ENCODE measurements at places on chromosomes 7 and 10.

DNA sequence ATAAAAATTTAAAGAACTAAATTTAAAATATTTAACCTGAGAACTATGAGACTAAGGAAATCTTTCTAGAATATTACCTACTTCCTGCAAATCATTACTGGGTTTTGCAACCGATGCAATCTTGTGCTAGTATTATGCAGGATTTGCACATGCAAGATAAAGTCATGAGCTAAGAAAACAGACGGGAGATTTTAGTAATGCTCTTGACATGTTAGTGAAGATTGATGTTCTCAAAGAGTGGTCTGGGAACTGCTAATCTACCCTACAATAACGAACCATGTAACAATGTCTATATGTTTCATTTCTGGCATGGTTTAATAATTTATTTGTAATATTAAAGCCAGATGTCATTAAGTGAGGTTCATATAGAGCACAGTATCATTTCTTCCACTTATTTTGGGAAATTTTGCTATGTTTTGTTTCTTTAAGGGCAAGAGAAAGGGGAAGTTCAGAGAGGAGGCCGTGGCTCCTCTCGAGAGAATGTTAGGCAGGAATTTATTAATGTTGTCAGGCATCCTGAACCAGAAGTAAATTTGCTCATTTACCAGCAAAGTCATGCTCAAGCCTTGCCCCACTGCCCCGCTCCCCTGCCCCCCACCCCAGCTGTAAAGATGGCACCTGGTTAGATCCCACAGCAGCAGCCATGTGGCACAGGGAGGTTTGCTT lies 22.8 kb downstream of the LRRC17 start:
- no peak for DNase-seq

GRCh38 chr10:74035303-74035702 lies 37.4 kb downstream of the VCL start:
- no peak for DNase-seq

DNA sequence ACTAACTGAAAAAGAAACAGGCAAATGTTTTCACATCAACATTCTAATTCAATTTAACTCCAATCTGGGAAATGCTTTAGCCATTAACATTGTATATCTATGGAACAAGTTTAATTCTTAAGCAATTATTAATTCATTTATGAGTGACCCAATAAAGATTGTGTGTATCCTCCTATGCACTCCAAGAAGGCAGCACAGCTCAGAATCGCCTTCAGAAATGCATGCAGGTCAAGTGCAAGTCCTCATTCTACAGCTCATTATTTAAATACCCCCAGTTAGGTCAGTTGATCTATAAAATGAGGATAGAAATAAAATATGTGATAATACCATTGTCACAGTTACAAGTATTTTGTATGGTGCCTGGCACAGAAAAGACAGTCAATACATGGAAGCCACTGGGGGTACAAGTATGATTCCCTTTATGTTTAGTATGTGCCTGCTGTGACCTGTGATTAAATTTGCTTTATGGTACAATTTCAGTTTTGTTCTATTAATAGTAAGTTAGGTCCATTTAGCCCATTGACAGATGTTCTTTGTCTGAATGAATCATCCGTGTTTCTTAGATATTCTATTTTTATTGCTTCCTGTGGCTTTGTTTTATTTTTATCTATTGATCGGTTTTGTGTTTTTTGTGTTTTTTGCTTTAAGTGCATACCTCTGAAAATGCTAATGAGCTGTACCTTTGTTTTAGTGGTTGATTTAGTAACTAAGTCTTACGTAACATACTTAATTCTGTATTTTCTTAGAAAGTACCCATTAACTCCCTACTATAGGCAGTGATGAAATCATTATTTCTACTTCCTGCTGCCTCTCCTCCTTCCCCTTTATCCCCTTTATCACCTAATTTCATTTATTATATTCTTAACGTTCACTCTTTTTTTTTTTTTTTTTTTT lies 42.8 kb downstream of the CPXM2 start:
- DNase-seq, result no peak

GRCh38 chr10:63866747-63867140 lies 345.5 kb downstream of the REEP3 start:
- no peak for DNase-seq

DNA sequence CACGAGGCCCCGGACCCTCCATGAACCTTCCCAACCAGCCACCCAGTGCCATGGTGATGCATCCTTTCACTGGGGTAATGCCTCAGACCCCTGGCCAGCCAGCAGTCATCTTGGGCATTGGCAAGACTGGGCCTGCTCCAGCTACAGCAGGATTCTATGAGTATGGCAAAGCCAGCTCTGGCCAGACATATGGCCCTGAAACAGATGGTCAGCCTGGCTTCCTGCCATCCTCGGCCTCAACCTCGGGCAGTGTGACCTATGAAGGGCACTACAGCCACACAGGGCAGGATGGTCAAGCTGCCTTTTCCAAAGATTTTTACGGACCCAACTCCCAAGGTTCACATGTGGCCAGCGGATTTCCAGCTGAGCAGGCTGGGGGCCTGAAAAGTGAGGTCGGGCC lies 90.6 kb upstream of the PDCD4 start:
- DNase-seq, result no peak

DNA sequence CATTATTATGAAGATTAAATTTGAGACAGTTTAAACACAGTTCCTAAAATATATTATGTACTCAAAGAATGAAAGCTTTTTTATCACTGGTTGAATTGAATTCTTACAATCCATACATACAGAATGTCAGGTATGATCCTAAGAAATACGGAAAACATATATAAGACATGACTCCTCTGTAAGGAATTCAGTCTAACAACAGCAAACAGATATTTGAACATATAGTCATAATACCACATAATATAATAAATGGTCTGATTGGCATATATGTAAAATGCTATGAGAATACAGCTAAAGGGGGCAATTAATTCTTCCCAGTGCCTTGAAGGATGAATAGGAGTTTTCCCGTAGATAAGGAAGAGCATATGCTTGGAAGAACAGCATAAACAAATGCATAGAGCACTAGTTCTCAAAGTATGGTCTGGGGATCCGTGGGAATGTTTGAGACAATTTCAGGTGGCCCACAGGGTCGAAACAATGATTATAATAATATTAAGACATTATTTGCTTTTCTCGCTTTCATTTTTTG lies 10.6 kb upstream of the ARID5B start:
- no peak for DNase-seq

GRCh38 chr7:104275900-104276299 lies 52.5 kb upstream of the LHFPL3 start:
- DNase-seq, result no peak
